ENCODE measurements at places on chromosomes 13 and 19. TPM values are rescaled to one million over a fixed set of nuclear protein-coding genes. Genes with fewer than 3 reads are reported as not detected.

KIR2DL4 gene
- polyA plus RNA-seq = not detected

DNA sequence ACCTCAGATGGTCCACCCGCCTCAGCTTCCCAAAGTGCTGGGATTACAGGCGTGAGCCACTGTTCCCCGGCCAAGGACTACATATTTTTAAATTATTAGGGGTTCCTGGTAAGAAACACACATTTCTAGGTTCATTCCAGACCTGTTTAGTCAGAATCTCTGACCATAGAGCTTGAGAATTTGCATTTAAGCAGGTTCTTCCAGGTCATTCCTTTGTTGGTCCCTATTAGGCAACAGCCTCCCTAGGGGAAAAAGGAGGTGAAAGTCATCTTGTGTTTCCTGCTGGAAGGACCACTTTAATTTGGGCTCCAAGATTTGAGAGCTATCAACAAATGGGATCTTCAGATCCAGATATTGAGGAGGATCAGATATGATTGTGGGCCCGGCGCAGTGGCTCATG lies 16.3 kb downstream of the S1PR2 start:
- no peak overlapping the region for H3K4me3 ChIP-seq
- no peak overlapping the region for H3K27ac ChIP-seq
- no peaks in the 10 kb centered on the region for H3K36me3 ChIP-seq
- no peaks in the 10 kb centered on the region for H3K27me3 ChIP-seq
- H3K4me1 ChIP-seq = peaks cover 3% of the 10 kb centered on the region
- DNase-seq = no peak

- no peak overlapping the region for H3K4me3 ChIP-seq
- H3K4me1 ChIP-seq = no peaks in the 10 kb centered on the region
- DNase-seq = no peak
- no peak overlapping the region for H3K27ac ChIP-seq
These were observed 21.9 kb downstream of the LCP1 start for GRCh38 chr13:46160065-46160464.

- H3K36me3 ChIP-seq = no peaks in the 10 kb centered on the region
- no peaks in the 10 kb centered on the region for H3K27me3 ChIP-seq
- H3K4me1 ChIP-seq = no peaks in the 10 kb centered on the region
- H3K4me3 ChIP-seq = no peak overlapping the region
These were observed 6.8 kb upstream of the ZNF765 start for GRCh38 chr19:53388168-53388567.

All from keratinocyte (primary cell).